ENCODE measurements at places on chromosomes 6 and 20.

- peak; percentile 96 for DNase-seq
Observed at GRCh38 chr20:17863577-17864292, 104.9 kb downstream of the SNX5 start.

- no peak for DNase-seq
Observed at GRCh38 chr20:46507760-46508407, 5.5 kb downstream of the ZNF334 start.

- DNase-seq = no peak
Observed at GRCh38 chr6:135093578-135093977, 39.0 kb upstream of the HBS1L start.

DNA sequence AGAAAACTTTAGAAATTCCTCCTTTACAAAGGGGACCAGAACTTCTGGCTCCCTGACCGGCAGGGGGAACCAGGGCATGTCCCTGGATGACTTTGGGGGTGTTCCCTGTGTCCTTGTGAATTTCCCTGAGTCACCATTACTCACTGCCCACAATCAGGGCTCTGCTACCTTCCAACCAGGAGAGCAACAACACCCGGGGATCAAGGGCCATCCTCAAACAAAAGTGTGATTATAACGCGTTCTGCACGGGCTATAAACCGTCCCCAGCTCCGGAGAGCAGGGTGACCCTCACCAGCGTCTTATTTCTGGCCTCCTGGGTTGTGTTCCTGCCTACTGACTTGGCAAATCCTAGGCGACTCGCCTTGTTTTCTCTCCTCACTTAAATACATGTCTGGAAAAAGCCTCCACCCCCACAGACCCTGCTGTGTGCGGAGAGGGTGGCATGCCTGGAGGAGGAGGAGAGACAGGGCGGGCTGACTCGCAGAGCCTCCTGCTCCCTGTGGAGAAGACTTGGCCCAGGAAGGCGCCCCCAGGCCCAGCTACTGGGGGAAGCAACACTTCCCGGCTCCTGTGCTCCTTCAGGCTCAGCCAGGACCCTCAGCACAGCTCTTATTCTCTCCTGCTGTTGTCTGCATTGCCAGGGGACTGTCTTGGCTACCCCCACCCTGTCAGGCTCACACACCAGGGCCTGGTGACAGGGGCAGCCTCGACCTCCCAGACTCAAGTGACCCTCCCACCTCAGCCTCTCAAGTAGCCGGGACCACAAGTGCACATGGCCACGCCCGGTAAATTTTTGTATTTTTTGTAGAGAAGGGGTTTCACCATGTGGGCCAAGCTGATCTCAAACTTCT lies 54.1 kb downstream of the FGD2 start:
- DNase-seq = no peak

- DNase-seq = no peak
Observed at GRCh38 chr20:10951216-10951615, 277.4 kb upstream of the JAG1 start.

GRCh38 chr20:36483919-36484808 lies 57.2 kb upstream of the MYL9 start:
- peak; percentile 61 for DNase-seq

- no peak for DNase-seq
Observed at GRCh38 chr6:139381216-139381865, 6.9 kb upstream of the CITED2 start.

DNA sequence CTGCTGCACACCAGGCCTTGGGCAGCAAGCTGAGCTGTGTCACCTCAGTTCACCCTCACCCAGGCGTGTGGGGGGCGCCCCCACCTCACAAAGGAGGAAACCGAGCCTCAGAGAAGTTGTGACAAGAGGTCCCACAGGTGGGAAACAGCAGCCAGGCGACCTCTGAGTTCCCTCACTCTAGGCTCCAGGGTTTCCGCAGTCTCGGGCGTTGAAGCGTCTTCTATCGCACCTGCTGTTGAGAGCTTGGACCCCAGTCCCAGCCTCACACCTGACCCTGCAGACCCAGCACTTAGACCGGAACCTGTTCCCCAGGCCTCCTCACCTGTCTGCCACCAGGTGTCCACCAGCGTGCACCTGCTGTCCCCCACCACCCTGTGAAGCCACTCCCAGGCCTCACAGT lies 22.3 kb upstream of the APMAP start:
- peak; percentile 11 for DNase-seq

GRCh38 chr6:22102671-22103070 lies 194.2 kb downstream of the PRL start:
- no peak for DNase-seq

DNA sequence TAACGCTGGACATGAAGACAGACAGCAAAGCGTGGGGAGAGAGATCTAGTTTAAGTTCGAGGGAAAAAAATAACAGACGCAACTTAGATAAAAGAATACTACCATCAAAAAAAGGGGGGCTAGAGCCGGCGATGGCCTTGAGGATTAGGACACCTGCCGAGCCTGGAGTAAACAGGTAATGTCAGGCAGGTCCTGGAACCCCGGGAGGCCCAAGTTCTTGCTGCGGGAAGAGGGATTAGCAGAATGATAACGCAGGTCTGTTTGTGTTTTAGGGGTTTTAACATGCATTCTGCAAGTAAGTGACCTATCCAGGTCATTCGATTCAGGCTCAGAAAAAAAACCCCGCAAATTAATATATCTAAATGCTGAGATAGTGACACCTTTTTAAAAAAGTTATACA lies 754 bp upstream of the TMEM170B start:
- peak; percentile 20 for DNase-seq

- no peak for DNase-seq
Observed at GRCh38 chr6:26129656-26130055, 42.4 kb downstream of the HFE start.

DNA sequence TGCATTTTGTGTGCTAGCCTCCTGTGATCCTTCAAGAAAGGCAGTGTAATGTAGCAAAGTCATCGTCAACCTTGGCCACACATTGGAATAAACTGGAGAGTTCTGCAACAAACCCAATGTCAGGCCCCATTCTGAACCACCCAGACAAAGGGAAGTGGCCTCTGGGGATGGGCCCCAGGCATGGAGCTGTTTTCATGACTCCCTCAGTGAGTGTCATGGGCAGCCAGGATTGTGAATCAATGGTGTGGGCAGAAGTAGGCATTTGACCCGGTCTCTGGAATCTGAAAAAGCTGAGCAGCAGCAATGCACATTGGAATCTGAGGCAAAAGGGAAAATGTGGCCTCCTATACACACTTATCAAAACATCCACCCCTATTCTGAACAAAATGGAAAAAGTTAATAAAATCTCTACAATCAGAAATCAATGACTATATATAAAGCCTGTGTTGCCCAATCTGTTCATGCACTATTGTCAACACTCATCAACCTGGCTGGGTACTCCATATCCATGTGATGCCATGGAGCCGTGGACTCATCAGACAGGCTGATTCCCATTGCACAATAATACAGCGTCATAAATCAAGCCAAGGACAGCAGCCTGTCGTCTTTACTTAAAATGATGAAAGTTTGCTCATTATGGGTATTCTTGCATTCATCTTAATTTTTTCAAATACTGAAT lies 134.9 kb upstream of the STMND1 start:
- DNase-seq = no peak

GRCh38 chr6:39908838-39909583 lies 25.3 kb downstream of the MOCS1 start:
- no peak for DNase-seq

GRCh38 chr6:155040154-155040553 lies 45.0 kb downstream of the TIAM2 start:
- DNase-seq = no peak

DNA sequence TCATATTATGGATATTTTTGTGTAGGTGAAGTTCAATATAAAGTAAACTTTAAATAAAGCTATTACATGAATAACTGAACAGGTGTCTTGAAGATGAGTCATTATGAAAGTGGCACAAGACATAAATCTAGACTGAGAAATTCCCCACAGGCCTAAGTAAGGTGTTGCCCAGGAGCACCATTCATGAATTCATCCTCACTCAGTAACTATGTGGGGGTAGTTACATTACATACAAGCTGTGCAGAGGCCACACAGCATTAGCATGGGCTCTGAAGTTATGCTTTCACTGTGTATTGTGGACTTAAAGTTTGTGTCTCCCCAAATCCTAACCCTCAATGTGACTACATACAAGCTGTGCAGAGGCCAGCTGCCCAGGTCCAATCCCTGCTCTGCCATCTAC lies 65.9 kb downstream of the BCAS1 start:
- no peak for DNase-seq

DNA sequence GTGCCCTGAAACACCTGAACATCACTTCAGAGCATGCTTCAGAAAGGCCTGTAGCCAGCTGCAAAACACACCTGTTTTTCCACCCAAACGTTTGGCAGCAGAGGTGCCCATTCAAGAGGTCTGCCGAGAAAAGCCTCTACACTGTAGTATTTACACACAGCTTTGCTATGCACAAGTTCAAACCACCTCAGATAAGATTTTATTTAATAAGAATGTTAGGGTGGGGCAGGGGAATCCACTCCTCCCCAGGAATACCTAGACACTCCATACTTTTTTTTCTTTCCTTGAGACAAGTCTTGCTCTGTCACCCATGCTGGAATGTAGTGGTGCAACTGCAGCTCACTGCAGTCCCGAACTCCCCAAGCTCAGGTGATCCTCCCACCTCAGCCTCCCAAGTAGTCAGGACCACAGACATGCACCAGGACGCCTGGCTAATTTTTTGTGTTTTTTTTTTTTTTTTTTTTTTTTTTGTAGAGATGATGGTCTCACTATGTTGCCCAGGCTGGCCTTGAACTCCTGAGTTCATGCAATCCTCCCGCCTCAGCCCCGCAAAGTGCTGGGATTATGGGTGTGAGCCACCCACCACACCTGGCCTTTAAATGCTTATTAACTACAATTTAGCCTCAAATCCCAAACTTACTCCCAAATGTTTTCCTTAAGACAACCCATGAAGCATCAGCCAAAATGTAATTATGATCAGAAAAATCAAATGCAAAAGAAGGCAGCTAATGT lies 9.7 kb downstream of the MRPL14 start:
- peak; percentile 55 for DNase-seq

GRCh38 chr20:64148581-64148980 lies 15.7 kb upstream of the MYT1 start:
- DNase-seq = no peak

- DNase-seq = no peak
Observed at GRCh38 chr20:4844325-4844724, 122.6 kb downstream of the PRND start.

DNA sequence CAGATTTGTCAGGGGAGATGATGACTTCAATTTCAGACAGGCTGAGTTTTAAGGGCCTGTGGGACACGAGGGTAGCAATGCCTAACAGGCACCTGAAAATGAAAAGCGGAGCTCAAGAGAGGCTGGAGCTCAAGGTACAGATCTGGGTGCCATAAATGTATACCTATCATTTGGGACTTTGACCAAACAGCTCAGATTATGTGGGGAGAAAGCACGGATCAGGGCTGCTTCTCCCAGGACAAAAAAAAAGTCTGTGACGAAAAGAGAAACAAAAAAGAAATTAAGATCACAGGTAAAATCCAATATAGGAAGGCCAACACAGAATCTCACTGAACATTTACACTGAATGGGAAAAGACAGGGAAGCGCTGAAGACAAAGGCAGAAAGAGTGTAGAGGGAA lies 1.9 kb downstream of the PRELID3B start:
- DNase-seq = no peak

DNA sequence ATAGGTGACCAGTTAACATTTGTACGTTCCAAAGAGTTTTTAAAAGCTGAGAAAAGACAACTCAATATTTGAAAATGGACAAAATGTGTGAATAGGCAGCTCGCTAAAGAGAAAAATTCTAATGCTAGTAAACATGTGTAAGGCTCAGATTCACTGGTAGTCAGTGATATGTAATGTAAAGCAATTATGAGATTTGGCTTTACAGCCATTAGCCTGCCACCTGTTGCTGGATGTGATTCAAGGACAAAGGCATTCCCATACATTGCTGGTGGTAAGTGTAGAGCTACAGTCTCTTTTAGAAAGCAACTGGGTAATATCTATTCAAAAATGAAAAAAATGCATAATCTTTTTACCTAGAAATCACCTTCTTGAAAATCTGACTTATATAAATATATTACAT lies 114.3 kb downstream of the COL19A1 start:
- no peak for DNase-seq

- DNase-seq = no peak
Observed at GRCh38 chr6:135222623-135223022, 41.5 kb downstream of the MYB start.

DNA sequence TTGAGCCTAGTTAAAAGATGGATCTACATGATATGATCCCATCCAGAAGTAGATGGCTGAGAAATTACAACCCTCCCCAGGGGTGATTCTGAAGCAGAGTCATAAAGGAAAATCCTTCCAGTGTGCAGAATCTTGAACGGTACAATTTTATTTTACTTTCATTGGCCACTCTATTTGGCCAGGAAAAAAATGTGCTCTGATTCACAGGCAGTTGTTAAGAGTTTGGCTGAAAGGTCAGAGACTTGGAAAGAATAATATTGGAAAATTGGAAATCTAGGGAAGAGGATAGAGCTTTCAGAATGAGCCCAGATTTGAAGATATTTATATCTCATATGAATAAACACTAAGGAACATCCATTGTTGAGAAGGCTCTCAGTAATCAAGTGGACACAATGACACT lies 1299.3 kb upstream of the GJE1 start:
- no peak for DNase-seq

GRCh38 chr6:163500105-163500504 lies 85.6 kb downstream of the QKI start:
- no peak for DNase-seq

- DNase-seq = peak; percentile 58
Observed at GRCh38 chr20:62025832-62026563, 39.7 kb downstream of the TAF4 start.

DNA sequence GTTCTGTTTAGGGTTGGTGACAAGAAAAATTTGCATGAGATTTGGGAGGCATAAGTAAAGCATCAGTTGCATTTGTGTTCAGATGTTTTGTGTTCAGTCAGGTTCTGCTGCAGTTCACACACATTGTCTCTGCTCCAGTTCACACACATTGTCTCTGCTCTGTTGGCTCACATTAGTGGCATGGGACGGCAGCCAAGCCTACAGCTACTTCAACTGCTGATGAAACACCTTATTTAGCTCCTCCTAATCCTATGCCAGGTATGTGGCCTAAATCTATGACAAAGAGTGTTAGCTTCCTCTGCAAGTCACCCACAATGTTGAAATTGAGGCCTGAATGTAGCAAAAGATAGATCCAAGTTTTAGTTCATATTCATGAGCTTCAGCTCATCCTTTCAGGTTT lies 278.1 kb upstream of the SYNCRIP start:
- peak; percentile 72 for DNase-seq

DNA sequence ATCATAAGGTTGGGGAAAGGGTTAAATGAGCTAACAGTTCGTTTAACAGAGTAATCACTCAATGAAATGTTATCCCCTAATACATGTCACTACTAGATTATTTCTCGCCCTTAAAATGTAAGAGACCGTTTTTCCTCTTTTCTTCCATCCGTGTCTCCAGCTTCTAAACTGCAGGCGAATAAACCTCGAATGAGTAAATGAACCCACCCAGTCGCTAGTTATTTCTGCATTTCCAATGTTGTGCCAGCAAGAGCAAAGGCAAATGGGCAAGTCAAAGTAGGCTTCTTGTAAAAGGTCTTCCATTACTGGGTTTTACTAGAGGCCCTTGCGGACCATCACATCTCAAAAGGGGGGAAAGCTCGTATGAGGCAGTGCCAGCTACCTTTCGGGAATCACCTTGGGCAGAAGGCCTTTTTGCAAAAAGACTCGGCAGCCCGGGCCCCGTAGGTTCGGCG lies 400 bp upstream of the SMAP1 start:
- DNase-seq = no peak
